Foreskin melanocyte (primary cell): ENCODE measurements at places on chromosomes 7 and 10.
A peak's percentile ranks its signal among the peaks of the same experiment; 100 is the strongest.

- DNase-seq, result peak; percentile 94
Measured at GRCh38 chr10:71840177-71840957, 10.7 kb downstream of the PSAP start.

GRCh38 chr7:159061674-159062212, 82.9 kb downstream of the VIPR2 start:
- no peak for DNase-seq

DNA sequence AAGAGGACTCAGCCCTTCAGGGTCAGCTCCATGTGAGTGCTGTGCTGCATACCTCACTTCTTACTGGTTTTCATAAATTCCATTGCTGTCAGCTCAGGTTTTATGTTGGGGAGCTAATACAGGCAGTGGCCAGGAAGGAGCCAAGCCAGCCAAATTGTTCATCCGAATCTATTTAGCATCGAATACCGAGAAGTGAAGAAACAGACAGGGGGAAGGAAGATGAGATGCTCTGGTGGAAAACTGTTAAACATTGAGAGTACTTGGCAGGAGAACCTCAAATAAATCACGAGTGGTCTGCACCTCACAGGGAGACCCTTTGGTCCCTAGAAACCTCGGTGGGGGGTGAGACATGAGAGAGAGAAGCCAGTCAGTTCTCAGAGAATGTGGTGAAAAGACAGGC, 196.0 kb upstream of the TMEM72 start:
- DNase-seq, result no peak

DNA sequence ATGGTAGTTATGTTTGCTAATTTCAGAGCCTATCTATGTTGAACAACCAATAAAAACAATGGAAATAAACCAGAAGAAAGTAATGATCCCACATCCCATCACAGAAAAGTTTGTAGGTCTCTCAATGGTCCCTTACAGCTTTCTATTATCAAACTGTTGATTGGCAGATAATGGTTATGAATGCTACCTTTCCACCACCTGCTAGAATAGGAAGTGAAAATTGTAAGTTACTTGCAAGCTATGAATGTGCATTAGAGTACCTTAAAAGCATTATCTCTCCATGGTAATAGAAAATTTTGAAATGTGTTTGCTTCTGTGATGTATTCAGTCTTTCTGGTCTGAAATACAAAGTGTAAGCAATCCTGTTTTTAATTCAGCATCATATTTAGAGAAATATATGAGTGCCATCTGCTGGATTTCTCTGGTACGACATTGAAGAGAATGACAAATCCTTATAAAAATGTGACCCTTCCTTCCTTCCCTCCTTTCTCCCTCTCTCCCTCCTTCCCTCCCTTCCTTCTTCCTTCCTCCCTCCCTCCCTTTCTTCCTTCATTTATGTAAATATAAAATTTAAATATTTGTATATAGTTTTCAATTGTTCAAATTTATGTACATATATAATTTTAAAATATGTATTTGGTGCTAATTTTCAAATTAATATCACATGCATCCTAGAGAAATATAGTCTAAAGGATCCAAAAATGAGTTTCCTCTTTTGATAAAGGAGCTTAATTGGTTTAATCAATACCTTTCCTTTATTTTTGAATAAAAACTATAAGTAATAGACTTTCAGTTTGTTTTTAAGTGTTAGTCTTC, 41.4 kb upstream of the PNLIPRP3 start:
- peak; percentile 50 for DNase-seq

DNA sequence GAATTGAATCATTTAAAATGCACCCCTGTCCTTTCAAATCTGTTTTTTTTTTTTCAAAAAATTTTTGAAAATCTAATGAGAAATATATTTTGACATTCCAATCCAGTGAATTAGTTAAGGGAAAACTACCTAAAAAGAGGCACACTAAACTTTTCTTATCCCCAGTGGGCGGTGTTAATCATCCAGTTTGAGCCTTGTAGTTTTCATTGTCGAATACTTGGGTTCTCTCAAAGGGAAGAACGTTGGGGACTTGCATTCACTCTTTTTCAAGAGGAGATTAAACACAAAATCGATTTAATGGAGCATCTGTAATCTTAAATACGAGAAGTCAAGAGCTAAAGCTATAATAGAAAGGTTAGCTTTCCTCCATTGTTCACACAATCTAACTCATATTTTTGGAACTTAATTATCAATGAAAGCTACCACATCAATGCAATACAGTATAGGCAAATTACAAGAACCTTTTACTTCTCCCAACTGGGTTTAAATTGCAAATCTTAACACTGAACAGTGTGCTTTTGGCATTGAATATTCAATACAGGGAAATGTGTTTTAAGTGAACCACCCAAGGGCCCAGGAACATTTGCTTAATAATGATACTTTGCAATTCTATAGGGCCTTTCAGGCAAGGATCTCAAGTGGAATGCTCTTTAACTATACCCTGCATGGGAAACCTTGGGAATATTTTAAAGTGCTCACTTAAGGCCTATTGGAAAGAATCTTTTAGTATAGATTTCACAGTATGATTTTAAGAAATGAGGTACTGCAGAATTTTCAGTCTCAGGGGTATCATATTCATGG, 13.1 kb upstream of the SP8 start:
- no peak for DNase-seq

DNA sequence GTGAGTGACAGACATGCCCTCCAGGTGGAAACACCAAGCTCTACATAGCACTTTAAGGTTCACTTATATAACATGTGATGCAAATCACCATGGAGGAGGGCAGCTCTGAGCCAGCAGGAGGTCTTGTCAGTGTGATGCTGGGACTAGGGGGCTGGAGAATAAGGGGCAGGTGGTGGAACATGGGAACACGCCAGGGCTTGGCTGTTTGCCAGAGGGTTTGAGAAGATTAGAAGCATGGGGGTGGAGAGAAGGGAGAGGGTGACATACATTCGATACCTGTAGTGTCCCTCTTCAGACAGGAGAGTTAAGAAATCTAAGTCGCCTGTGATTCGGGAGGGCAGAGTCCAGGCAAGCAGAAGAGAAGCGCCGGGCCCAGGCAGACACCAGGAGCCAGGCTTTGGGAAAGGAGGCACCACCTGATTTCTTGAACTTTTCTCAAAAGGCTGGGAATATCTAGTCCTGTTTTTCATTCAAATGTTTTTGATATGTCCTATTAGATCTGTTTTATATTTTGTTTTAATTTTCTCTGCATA, 16.9 kb upstream of the LAMB4 start:
- DNase-seq, result no peak

DNA sequence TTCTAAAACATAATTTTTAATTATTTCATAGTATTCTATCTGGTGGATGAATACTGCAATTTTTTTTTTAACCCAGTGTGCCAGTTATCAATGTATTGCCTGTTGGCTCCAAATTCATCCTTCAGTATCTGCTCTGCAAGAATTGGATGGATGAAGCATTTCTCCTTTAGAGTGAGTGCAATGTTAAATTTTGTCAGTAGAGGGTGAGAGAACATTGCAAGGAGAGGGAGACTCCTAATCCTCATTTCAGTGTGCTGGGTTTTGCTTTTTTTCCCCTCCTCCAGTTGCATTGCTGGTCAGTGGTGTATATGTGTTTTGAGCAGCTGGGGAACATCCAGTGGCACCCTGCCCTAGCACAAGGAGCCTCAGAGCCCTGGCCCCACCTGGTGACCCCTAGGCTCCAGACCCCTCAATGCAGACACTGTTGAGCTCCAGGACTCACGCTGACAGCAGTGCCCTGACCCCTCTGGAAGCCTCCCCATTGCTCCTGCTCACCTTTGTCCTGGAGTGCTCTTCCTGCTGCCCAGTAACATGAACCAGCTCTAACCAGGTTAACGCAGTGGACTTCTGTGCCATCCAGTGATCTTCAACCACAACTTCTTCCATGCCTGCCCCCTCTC, 199.4 kb downstream of the USP6NL start:
- no peak for DNase-seq

DNA sequence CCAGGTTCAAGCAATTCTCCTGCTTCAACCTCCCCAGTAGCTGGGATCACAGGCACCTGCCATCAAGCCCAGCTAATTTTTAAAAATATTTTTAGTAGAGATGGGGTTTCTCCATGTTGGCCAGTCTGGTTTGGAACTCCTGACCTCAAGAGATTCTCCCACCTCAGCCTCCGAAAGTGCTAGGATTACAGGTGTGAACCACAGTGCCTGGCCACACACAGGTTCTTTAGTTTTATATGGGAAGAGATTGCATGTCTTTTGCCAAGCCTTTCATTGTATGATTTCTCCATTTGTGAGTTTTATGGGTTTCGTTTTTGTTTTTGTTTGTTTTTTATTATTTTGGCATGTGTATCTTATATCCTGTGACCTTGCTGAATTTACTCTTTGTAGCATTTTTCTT, 40.9 kb downstream of the C1GALT1 start:
- no peak for DNase-seq

DNA sequence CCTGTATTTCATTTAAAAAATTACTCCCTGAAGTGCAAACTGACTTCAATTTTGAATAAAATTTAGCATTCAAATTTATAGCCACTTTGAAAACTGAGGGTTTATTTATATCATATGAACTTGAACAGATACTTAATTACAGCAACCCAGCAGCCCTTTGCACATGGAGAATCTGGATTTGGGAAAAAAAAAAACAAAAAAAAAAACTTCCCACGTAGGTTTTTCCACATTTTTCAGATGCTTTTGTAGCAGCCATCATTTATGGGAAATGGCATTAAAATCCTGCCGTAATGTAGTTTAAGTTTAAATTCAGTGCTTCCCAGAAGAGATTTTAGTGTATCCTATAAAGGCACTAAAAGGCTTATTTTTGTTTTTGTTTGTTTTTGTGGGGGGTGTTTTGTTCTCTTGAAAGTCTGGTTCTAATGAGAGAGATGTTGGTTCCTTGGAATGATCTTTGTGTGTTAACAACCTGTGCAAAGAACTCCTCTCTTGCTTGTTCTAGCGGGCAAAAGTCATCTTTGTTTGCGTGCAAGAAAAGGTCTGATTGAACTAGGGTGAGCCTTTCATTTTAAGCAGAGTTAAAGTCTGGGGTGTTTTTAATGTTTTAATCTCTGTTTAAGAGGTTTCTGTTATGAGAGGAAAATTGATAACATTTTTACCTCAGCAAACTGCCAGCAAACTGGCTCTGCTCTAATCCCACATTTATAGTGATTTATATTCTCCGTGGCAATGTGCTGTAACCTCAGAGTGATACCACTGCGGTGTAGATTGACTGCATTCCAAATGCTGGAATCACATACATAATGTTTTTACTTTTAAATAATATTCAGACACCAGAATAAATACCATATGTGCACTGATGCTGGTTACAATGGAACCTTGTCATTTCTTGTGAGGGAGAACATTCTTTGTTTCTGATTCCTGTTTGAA, 105.5 kb downstream of the WNT2 start:
- DNase-seq, result no peak

- no peak for DNase-seq
Measured at GRCh38 chr10:114431414-114432135, 27.3 kb upstream of the AFAP1L2 start.

- peak; percentile 60 for DNase-seq
Measured at GRCh38 chr10:3471472-3471871, 298.9 kb upstream of the PITRM1 start.

- no peak for DNase-seq
Measured at GRCh38 chr10:110498982-110499795, 1.5 kb downstream of the DUSP5 start.
